HS-27A (cell line): ENCODE measurements at places on chromosomes 12 and 14.

DNA sequence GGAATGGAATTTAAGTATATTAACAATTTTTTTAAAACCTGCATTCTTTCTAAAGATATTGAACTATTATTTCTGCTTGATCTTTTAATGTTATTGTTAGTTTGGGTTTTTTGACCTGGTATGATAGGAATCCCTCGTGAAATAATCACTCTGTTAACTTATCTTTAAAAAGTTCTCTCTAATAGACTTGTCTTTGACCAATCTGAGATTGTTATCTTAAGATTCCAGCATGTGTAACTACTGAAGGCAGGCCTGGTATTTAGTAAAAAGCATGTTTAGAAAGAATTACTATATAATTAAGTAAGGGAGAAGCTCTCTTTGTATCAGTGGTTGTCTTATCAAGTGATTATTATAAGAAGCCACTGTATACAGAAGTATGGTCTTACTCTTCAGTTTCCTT, 4.8 kb downstream of the TMTC2 start:
- no peak for DNase-seq

GRCh38 chr12:15731940-15732339, 57.2 kb downstream of the EPS8 start:
- DNase-seq: no peak

GRCh38 chr14:61911574-61911973, 149.4 kb downstream of the SNAPC1 start:
- DNase-seq: no peak

DNA sequence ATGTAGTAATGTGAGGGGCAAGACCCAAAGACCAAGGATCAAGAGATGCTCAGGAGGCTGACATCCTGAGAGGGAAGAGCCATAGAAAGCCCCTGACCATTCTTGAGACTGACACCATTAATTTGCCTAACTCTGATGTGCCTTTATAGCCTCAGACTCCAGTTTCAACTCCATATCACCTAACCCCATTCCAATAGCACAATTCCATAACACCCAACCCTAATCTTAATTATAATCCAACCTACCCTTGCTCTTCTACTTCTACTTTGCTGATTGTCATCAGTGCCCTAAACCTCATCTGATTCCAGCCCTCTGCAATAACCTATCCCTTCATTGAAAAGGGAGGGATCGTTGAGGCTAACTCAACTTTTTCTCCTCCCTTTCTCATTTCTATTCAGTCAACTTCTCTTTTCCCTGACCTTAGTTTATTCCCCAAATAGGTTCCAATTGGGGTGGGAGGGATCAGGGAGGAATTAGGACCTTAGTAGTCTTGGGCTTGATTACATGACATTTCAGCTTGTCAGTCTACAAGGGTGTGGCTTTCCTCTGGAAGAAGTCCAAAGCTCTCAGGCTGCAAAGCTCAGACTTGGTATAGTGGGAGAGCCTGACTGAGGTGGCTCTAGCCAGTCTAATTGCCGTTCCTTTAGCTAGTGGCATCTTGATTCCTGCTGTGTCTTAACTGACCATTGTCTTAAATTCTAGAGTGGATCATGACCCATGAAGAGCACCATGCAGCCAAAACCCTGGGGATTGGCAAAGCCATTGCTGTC, 3.1 kb downstream of the PFKM start:
- DNase-seq: no peak

DNA sequence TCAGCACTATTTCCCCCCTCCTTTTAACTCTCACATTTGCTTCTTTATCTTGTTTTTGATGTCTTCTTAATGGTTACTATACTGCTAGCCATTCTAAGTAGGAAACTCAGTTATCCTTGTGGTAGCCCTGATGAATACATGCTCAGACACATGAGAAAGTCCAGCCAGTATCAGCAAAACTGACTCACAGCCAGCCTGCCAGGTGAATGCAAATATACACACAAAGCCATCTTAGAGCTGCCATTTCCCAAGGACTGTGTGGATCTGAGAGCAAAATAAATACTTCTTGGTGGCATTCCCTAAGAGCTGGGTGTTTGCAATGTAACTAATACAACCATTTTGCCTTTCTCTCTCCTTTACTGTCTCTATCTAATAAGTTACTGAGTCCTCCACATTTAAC, 455.2 kb downstream of the CCER1 start:
- DNase-seq: no peak

- DNase-seq: no peak
Measured at GRCh38 chr14:65180725-65181025, 78.4 kb upstream of the MAX start.

DNA sequence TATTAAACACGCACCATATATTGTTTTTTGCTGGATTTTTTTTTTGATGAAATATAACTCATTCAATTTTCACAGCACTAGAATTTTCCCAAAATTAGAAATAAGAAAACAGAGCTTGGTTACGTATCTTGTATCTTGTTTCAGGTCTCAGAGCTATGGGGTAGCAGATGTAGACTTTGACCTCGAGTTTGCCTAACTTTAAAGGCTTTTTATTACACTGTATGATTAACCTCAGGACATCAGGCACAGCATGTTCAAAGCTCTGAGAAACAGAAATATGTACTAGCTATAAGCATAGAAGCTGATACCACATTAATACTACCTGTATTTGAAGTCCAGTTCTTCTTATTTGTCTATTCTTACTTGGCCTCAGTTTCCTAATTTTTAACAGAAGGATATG, 171.9 kb upstream of the KITLG start:
- no peak for DNase-seq

- no peak for DNase-seq
Measured at GRCh38 chr14:92153581-92153980, 31.8 kb downstream of the CPSF2 start.

DNA sequence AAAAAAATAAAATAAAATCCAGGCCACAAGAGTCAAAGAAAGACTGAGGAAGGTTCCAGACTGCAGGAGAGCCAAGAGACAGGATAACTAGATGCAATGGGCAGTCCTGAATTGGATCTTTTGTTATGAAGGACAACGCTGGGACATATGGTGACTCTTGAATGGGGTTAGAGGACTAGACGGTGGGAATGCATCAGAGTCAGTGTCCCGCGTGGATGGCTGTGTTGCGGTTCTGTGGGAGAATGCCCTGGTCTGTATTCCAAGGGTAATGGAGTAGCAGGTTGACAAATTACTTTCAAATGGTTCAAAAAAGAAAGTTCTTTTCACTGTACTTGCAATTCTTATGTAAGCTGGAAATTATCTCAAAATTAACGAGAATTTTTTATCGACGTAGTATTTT, 20.1 kb downstream of the SSH1 start:
- DNase-seq: no peak

DNA sequence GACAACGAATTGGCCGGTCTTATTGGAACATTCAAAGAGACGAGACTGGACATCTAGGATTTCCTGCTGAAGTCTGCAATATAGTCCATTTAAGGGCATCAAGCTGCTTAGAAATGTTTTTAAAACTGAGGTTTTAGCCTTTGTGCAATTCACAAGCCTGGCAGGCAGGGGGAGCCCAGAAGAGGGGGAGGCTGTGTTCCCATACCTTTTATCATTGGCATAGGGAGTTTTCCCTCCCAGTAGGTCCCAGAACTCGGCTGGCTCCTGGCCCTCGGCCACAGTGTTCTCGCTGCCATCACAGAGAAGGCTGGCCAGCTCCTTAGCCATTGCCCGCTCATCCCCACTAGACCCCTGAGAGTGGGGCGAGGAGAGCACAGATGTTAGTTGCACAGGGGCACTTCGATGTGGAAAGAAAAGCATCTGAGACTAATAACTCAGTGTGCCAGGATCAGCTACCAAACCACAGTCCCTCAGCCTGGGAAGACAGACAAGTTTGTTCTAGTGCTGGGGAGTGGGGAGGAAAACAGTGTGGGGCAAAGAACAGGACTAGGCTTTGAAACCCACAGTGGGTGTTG, 15.1 kb downstream of the AVIL start:
- DNase-seq: no peak
